ENCODE measurements at places on chromosomes 7 and 10. TPM values are rescaled to one million over a fixed set of nuclear protein-coding genes. Genes with fewer than 3 reads are reported as not detected.

DNA sequence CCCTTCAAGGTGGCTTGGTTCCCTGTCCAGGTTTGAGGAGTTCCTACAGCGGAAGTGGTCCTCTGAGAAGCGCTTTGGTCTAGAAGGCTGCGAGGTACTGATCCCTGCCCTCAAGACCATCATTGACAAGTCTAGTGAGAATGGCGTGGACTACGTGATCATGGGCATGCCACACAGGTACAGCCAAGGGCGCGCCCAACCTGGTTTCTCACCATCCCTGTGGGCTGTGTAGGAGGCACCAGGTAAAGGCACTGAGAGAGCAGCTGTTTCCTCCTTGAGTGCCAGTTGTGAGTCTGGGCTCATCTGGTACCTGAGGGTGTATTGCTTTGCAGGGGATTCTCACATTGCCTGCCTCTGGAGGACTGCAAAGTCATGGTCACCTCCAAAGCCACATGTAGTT is 68.0 kb downstream of the OGDH start:
- H3K36me3 ChIP-seq: peaks cover 12% of the 10 kb centered on the region
- H3K27me3 ChIP-seq: peaks cover 2% of the 10 kb centered on the region
- DNase-seq: no peak

DNA sequence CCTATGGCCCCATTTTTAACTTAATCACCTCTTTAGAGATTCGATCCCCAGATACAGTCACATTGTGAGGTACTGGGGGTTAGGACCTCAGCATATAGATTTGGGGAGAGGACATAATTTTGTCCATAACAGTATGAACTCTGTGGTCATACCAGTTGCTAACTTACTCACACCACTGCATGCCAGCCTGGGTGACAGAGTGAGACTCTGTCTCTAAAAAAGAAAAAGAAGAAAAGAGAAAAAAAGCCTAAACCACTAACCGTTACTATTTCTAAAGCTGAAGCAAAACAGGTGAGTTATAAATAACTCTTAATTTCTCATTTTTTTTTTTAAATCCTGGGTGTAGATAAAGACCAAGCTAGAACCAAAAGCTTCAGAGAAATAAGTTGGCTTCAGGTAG is 155.1 kb upstream of the AUTS2 start:
- no peak for DNase-seq
- no peaks in the 10 kb centered on the region for H3K4me1 ChIP-seq
- no peaks in the 10 kb centered on the region for H3K36me3 ChIP-seq
- peaks cover 5% of the 10 kb centered on the region for H3K27me3 ChIP-seq
- no peak overlapping the region for H3K27ac ChIP-seq

DNA sequence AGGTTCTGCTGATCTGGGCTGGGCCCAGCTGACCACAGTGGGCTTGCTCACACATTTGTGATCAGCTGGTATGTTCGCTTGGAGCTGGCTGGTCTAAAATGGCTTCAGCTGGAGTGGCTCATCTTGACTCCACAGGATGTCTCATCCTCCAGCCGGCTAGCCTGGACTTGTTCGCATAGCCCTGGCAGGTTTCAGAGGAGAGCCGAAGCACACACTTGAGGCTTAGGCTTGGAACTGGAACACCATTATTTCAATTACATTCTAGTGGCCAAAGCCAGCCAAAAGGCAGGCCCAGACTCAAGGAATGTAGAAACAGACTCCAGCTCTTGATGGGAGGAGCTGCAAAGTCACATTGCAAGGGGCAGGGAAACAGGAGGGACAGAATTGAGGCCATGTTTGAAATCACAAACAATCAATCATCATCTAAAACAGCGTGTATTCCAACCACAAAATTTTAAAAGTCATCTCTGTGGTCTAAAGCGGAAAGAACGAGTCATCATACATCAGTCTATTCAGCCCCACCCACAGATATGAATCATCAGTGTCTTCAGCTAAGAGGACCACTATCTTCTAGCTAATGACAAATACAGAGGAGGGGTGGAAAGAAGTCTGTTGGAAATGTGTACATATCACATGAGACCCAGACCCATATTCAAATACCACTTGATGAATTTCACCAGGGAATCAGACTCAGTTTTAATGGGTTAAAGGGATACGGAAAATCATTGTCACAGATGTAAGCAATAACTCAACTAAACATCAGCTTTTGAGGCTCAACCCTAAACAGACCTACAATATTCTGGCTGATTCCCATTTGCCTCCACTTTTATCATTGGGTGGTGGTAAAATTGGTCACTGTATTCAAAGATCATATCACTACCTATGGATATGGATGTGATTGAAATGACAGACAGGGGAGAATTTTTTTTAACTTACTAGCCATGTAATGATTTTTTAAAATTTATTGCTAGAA is 139.0 kb upstream of the MKLN1 start:
- peaks cover 28% of the 10 kb centered on the region for H3K4me1 ChIP-seq
- peak overlapping the region; percentile 17 for H3K4me3 ChIP-seq
- H3K27me3 ChIP-seq: peaks cover 5% of the 10 kb centered on the region
- peak overlapping the region; percentile 94 for H3K27ac ChIP-seq

TRIM73 gene
- polyA plus RNA-seq: 0.20 TPM

- no peaks in the 10 kb centered on the region for H3K36me3 ChIP-seq
- no peak for DNase-seq
- H3K27me3 ChIP-seq: no peaks in the 10 kb centered on the region
- no peaks in the 10 kb centered on the region for H3K4me1 ChIP-seq
Observed at GRCh38 chr10:85673270-85673669, 693.3 kb downstream of the GRID1 start.

- peak overlapping the region; percentile 86 for H3K4me3 ChIP-seq
- H3K36me3 ChIP-seq: no peaks in the 10 kb centered on the region
- H3K27me3 ChIP-seq: peaks cover 11% of the 10 kb centered on the region
- peak overlapping the region; percentile 96 for H3K27ac ChIP-seq
Observed at GRCh38 chr7:4725014-4725849, 43.1 kb downstream of the FOXK1 start.

Data from immature natural killer cell (primary cell).